Thyroid gland (tissue), 4 donors: ENCODE measurements at places on chromosomes 12 and 14. TPM values are rescaled to one million over a fixed set of nuclear protein-coding genes. Genes with fewer than 3 reads are reported as not detected.

- no peak for DNase-seq
Measured at GRCh38 chr12:11859705-11860425, 210.4 kb downstream of the ETV6 start.

DNA sequence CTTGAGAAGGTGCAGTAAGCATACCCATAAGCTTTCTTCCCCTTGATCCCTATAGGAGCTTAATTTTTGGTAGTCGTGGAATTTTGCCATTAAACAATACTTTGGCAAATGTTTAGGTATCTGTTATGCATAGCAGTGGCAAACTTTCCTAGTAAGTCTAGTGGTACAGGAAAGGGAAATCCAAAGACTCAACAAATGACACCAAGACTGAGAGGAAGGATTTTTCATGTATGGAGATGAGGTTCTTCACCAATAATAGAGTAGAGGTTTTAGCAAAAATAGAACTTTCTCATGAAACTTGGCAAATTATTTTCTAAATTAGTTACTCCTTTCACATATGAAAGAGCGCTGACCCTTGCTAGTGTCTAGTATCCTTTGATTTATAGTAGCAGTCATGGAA is 2.8 kb downstream of the EID3 start:
- no peak for DNase-seq

DNA sequence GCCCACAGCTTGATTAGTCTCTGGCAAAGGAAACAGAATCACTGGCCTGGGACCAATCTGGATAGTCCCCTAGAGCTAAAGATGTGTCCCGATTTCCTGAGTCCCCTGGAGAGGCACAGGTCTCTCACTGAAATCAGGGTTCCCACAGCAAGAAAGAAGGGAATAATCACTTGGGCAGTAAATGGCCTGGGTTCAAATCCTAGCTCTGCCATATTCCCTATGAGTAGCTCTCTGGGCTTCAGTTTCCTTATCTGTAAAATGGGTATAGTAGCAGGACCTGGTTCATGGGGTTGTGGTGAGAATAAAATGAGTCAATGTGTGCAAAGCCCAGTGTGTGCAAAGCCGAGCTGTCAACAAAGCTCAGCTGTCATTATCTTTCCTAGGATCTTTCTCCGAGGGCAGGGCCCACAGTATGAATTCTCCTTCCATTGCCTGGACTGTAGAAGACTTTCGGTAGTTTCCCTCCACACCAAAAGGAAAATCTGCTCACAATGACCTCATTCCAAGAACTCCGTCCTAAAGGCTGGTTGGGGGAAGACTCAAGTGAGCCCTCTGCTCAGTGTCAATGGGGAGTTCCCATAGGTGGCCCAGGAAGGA is 12.6 kb upstream of the NCOR2 start:
- DNase-seq, result no peak

DNA sequence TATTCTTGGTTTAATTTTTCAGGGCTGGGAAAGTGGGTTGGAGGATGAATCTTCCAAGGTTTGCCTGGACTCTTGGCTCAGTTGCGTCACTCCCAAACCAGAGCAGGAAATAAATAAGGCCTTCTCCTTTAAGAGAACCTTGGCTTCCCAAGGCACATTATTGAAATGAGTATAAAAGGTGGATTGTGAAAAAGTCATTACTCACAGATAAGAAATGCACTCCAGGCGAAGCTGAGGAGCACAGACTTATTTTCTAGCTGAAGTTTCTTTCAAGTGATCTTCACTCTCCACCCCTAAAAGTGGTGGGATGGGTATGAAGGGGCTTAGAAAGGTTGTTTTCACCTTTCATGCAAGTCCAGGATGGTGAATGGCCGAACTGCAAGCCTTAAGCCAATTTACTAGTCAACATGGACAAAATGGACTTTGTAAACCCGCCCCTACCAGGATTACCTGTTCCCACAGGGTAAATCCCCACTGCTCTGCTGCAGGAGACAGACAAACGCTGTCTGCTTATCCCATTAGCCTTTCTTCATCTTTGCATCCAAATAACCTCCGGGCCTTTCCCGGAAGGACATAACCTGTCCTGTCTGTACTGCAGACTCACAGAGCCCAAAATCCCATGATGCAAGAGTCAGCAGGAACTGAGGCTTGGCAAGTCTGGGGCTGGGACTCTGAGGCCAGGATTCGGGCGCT is 207.6 kb downstream of the BCL11B start:
- DNase-seq, result no peak

DNA sequence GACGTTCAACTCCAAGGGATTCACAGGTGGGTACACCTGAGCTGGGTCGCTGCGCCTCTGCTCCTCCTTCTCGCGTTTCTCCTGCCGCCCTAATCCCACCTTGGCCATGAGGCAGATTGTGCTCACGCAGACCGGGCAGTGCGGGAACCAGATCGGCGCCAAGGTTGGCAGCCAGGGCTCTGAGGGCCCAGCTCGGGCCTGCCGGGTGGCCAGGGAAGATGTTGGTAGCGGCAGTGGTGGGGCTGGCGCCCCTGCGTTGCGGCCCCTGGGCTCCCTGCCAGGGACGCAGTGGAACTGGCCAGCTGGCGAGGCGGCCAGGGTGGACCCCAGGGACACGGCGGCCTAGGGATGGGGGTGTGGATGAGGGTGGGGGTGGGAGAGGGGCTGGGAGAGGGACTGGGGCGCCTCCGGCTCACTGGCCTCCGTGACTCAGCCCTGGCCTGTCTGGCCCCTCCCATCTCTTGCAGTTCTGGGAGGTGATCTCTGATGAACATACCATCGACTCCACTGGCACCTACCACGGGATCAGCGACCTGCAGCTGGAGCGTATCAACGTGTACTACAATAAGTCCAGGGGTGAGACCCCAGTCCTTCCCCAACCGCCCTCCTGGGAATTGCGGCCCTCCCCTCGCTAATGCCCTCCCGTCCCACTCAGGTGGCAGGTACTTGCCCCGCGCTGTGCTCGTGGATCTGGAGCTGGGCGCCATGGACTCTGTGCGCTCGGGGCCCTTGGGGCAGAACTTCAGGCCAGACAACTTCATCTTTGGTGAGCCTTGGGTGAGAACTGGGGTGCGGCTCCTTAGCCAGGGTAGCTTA is 114.9 kb upstream of the ALG10B start:
- no peak for DNase-seq

DNA sequence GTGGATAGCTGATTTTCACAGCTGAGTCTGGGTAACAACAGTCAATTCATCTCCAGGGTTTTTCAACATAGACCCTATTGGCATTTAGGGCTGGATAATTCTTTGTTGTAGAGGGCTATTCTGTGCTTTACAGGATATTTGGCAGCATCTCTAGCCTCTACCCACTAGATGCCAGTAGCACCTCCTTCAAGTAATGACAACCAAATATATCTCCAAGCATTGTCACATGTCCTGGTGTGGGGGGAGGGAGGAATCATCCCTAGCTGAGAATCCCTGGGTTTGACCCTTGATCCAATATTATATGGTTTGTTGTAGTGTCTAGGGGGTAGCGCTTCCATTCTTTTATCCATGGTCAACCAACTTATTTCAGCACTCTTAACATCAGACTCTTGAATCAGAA is 157.2 kb downstream of the ANO4 start:
- DNase-seq, result no peak

DNA sequence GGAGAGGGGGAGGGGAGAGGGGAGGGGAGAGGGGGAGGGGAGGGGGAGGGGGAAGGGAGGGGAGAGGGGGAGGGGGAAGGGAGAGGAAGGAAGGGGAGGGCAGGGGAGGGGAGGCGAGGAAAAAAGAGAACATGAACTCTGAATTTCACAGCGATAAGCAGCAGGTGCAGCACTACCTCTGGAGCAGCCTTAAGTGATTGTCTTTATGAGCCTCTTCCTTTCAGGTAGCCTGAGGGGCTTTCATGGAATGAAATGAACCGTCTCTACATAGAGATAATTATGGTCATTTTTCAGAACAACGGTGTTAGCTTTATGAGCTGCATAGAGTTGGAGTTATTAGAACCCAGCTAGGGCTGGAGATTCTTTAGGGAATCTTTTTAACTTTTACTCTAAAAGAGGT is 18.1 kb upstream of the PTCSC3 start:
- DNase-seq, result no peak

DNA sequence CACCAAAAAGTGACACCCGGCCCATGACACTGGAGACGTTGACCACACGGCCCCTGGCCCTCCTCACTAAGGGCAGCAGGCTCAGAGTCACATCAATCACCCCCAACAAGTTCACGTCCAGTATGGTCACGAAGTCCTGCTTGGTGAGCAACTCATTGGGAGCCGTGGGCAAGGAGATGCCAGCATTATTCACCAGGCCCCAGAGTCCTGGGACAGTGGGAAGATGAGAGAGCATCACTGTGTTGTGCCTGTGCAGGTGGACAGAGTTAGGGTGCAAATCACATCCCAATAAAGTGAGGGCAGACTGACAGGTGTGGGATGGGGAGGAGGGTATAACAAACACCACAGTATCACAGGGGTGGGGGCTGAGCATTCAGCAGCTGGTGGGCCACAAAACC is 2.5 kb downstream of the RDH16 start:
- DNase-seq, result no peak

GRCh38 chr14:87944987-87945604 is 47.9 kb downstream of the GALC start:
- no peak for DNase-seq

DNA sequence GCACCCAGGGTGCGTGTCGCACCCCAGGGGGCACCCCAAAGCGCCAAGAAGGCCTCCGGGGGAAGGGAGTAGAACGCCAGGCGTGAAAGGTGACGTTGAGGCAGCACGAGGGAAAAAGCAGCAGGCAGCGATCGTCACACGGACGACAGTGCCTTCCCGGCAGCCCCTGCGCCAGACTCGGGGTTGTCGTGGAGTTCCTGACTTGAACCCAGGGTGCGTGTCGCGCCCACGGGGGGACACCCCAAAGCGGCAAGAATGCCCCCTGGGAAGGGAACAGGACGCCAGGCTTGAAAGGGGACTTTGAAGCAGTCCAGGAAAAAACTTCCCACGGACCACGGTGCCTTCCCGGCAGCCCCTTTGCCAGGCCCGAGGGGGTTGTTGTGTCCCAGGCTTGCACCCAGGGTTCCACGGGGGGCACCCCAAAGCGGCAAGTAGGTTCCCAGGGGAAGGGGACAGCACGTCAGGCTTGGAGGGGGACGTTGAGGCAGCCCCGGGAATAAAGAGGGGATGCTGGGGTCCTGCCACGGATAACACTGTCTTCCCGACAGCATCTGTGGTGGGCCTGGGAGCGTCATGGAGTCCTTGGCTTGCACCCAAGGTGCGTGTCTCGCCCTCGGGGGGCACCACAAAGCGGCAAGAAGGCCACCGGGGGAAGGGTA is 159.2 kb upstream of the ALG10B start:
- no peak for DNase-seq

GRCh38 chr14:99675382-99675835 is 8.7 kb upstream of the CYP46A1 start:
- DNase-seq, result no peak

DNA sequence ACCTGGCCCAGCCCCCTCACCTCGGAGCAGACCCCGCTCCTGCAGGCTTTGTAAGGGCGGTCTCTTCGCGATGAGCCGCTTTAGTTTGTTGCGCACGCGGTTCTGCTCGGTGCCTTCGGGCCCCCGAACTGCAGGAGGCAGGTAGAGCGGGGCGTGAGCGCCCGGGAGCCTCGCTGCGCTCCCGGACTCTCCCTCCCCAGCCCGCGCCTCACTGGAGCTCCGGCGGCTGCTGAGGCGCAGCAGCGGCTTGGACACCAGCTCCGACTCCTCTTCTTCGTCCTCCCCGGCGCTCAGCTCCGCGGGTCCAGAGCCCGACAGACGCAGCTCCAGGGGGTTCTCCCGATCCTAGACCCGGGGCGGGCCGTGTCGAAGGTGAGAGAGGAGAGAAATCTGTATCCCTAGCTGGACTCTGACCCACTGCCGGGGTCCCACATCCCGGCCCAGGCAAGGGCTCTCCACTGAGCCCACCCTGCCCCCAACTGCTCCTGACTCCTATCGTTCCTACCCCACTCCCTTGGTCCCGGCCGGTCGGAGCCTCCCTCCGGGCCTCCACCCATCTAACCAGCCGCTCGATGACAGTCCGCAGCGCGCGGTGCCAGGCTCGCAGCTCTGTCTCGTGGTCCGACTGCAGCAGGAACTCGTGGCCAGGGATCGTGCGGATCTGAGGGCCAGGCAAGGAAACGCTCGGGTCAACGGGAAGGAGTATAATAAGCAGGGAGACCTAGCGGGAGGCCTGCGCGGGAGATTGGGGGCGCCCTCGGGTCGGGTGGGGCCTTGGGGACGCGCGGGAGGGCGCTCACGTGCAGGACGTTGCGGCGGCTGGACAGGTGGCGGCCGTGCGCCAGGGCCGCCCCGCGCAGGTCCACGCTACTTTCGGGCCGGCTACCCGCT is 4.2 kb downstream of the ARHGAP9 start:
- DNase-seq, result peak; percentile 28

- no peak for DNase-seq
Measured at GRCh38 chr14:68969278-68970033, 9.6 kb downstream of the ACTN1 start.

- DNase-seq, result no peak
Measured at GRCh38 chr12:89622115-89622514, 86.5 kb downstream of the ATP2B1 start.

GRCh38 chr12:96094201-96094600 is 58.8 kb upstream of the LTA4H start:
- no peak for DNase-seq

DNA sequence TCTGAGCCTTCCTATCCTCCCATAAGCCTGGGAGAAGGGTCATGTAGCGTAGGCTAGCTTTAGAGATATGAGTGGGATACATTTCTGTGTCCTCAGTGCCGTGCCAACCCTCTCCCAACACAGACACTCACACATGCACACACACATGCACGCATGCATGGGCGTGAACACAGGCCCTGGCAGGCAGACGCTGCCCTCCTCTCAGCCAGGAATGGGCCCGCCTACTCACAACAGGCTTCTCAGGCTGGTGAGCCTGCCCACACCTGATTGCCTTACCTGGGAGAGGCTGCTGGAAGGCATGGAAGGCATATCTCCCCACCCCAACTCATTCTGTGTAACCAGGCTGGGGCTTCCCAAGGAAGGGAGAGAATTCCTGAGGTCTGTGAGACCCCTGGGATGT is 12.8 kb upstream of the ACVR1B start:
- DNase-seq, result no peak

DNA sequence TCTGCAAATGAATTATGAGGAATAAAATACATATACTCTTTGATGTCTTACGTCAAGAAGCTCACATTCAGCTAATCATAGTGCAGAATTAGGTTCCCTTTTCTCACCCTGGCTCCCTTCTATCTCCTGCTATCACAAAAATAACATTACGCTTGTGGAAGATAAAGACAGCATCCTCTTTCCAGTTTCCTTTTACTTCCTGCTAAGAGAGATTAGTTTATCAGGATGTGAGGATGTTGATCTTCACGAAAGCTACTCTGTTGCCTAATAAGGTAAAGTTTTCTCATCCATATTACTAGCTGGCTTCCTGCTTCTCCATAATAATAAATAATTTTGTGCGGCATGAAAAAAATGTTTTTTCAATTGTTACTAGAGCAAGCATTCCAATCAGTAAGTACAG is 217.7 kb upstream of the DCN start:
- DNase-seq, result no peak

The IL26 gene
- total RNA-seq, result not detected

The OASL gene
- 0.45 TPM for total RNA-seq

The ZFHX2 gene
- 2.3 TPM for total RNA-seq

The XPOT gene
- total RNA-seq, result 64.5 TPM

The POTEG gene
- 0.27 TPM for total RNA-seq

The RNF34 gene
- total RNA-seq, result 64.0 TPM

The SLC38A4 gene
- total RNA-seq, result 1.5 TPM

The GPR68 gene
- not detected for total RNA-seq

The TXNDC16 gene
- total RNA-seq, result 8.0 TPM

The CYP46A1 gene
- 5.2 TPM for total RNA-seq

The CHGA gene
- 0.54 TPM for total RNA-seq
